ENCODE measurements at places on chromosomes 2 and 18. TPM values are rescaled to one million over a fixed set of nuclear protein-coding genes. Genes with fewer than 3 reads are reported as not detected.

DNA sequence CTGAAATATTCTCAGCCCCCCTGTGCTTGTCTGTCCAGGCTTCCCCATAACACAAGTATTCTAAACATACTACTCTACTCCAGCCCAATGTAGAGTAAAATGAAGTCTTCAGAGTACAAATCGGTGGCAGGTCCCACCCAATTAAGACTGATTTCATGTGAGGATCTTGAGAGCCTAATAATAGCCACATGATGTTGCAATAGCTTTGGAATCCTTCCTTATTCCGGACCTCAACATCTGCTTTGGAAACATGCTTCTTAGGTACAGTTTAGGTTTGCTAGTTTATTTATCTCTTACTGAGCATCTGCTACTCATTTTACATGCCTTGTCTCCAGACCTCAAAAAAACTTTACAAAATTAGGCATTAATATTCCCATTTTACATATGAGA lies 207.3 kb upstream of the RAB6C start:
- H3K4me3 ChIP-seq, result no peak overlapping the region
- DNase-seq, result no peak
- H3K4me1 ChIP-seq, result 0 out of 2 replicates have a peak, but pooled peaks cover 8% of the 10 kb centered on the region
- H3K36me3 ChIP-seq, result no peaks in the 10 kb centered on the region

DNA sequence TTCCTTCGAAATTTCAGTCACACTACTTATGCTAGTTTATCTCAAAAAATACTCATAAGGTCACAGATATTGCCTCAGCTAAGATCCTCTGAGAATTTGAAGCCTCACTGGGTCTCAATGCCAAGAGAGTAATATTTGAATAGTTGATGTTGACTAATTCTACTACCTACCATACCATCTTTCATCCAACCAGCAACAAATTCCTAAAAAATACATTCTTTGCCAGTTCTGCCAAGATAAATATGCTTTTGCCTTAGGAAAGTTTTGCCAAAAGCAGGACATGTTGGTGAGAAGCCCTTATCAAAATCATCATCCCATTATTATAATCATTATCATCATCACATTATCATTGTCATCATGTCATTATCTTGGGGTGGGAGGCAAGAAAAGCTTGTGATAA lies 544.6 kb upstream of the ZEB2 start:
- no peaks in the 10 kb centered on the region for H3K27me3 ChIP-seq
- no peaks in the 10 kb centered on the region for H3K36me3 ChIP-seq
- no peak for DNase-seq
- H3K4me3 ChIP-seq, result no peak overlapping the region
- no peak overlapping the region for H3K27ac ChIP-seq

DNA sequence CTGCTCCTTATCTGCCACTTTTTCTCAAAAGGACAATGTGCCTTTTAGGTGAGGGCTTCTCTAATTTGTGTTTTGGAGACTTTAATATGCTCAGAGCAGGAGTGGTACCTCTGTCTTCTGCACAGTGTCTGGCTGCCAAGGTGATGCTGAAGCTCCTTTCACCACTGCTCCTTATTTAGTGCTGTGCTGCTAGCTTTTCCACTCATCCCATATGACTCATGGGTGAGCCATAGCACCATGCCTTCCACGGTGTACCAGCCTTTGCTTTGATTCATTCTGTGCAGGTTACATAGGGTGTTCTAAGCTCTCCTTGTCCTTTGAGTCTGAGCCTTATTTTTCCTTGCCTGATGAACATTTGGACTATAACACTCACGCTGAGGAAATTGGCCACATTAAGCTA lies 202.4 kb downstream of the ARL6IP6 start:
- no peak overlapping the region for H3K4me3 ChIP-seq
- H3K36me3 ChIP-seq, result no peaks in the 10 kb centered on the region
- H3K27me3 ChIP-seq, result 0 out of 3 replicates have a peak, but pooled peaks cover 5% of the 10 kb centered on the region

- no peak for DNase-seq
- H3K27me3 ChIP-seq, result no peaks in the 10 kb centered on the region
- H3K4me3 ChIP-seq, result no peak overlapping the region
- H3K36me3 ChIP-seq, result no peaks in the 10 kb centered on the region
Measured at GRCh38 chr2:156719036-156719435, 282.9 kb downstream of the GPD2 start.

GRCh38 chr2:168157926-168158325 lies 89.5 kb downstream of the STK39 start:
- H3K36me3 ChIP-seq, result peaks cover 31% of the 10 kb centered on the region
- H3K4me3 ChIP-seq, result no peak overlapping the region
- no peak overlapping the region for H3K27ac ChIP-seq
- DNase-seq, result no peak

Gene FKBP1B
- total RNA-seq, result 35.2 TPM

GRCh38 chr2:192534072-192534471 lies 339.3 kb upstream of the TMEFF2 start:
- H3K36me3 ChIP-seq, result no peaks in the 10 kb centered on the region
- no peak overlapping the region for H3K27ac ChIP-seq
- DNase-seq, result no peak
- H3K4me1 ChIP-seq, result no peaks in the 10 kb centered on the region

DNA sequence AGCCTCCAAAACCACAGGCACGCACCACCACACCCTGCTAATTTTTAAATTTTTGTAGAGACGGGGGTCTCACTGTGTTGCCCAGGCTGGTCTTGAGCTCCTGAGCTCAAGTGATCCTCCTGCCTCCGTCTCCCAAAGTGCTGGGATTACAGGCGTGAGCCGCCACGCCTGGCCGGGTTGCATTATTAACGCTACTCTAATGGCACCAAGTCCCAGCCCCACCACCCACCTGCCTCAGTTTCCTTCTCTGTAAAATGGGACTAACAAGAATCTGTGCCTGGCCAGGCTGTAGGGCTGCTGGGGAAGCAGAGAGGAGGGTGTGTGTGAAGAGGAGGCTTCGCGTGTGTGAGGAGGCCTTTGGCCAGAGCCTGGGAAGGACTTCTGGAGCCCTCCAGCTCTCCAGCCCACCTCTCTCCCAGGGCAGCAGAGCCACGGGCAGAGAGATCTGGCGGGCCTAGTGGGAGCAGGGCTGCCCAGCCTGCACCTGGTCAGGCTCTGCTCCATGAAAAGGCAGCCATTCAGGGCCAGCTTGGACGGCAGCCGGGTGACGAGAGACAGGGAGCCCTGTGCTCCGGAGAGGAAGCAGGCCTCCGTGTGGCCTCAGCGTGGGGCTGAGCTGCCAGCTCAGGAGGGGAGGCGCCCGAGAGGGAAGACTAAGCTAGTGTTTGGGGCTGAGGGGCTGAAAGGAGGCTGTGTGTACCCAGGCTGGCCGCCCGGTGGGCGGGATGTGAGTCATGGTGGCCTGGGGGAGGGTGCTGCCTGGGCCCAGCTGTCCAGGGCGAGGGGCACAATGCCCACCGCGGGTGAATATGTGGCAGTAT lies 7.4 kb upstream of the B3GNT7 start:
- H3K4me3 ChIP-seq, result peak overlapping the region; percentile 12
- H3K27ac ChIP-seq, result no peak overlapping the region
- DNase-seq, result peak; percentile 73
- no peaks in the 10 kb centered on the region for H3K36me3 ChIP-seq

DNA sequence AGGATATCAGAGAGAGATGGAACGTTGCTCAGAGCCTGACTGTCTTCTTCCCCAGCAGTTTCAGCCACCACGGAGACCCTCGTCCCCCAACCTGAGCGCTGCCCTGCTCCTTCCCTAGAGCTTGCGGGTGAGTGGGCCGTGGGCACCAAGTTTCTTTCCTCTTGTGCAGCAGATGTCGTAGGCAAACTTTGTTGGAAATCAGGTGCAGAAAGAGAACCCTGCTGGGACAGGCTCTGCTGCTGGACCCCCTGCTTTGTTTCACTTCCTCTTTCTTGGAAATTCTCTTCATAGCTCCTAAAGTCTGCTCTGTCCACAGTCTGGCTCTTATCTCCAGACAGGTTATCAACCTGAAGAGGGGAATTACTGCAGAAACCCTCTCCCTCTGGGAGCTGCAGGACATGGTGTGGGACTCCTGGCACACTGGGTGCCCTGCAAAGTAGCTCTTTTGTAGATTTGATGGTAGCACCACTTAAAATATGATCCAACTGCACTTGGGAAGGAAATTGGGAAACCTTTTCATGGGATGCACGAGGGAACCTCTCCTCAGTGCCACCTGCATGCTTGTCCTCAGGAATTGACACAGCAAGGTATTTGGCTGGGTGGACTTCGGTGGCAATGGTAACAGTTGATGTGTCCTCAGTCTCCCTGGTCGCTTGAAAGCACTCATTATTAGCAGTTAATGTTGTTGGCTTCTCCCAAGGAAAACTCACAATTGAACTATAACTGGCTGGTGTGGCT lies 92.2 kb downstream of the ALPK2 start:
- no peak overlapping the region for H3K27ac ChIP-seq
- H3K4me1 ChIP-seq, result peaks cover 68% of the 10 kb centered on the region
- DNase-seq, result no peak
- no peaks in the 10 kb centered on the region for H3K36me3 ChIP-seq

Gene C2orf66
- total RNA-seq, result not detected

Gene ATP8B1
- 4.0 TPM for total RNA-seq

- no peak for DNase-seq
- no peak overlapping the region for H3K27ac ChIP-seq
- no peak overlapping the region for H3K4me3 ChIP-seq
- no peaks in the 10 kb centered on the region for H3K36me3 ChIP-seq
- peaks cover 12% of the 10 kb centered on the region for H3K27me3 ChIP-seq
Measured at GRCh38 chr2:96891591-96892333, 21.9 kb upstream of the SEMA4C start.

Gene CHRNG
- not detected for total RNA-seq

- no peak for DNase-seq
- H3K4me1 ChIP-seq, result no peaks in the 10 kb centered on the region
- no peak overlapping the region for H3K27ac ChIP-seq
Measured at GRCh38 chr2:29035016-29035745, 39.1 kb downstream of the PCARE start.

- H3K27ac ChIP-seq, result no peak overlapping the region
- no peaks in the 10 kb centered on the region for H3K4me1 ChIP-seq
- DNase-seq, result no peak
Measured at GRCh38 chr2:57536535-57537231, 509.9 kb upstream of the VRK2 start.

Gene LBX2
- total RNA-seq, result 4.0 TPM

Gene SKA1
- total RNA-seq, result 28.3 TPM

- DNase-seq, result no peak
- peaks cover 20% of the 10 kb centered on the region for H3K36me3 ChIP-seq
- no peak overlapping the region for H3K27ac ChIP-seq
- no peaks in the 10 kb centered on the region for H3K27me3 ChIP-seq
- H3K4me3 ChIP-seq, result no peak overlapping the region
Measured at GRCh38 chr2:27025281-27025800, 7.4 kb upstream of the TMEM214 start.

DNA sequence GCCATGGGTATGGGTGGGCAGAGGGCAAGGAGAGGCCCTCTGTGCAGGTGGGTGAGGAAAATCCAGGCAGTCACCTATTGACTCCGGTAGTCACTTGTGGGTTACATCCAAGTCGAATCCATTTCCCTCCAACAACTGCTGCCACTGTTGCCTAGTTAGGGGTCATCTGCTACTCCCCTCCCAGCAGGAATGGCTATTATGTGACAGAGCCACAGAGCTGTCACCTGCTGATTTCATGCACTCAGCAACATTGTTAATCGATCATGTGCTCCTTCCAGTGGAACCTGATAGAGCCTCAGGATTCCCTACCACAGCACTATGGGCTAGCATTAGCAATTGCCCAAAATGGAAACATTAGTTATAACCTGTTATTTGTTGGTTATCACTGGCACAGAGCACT lies 31.4 kb downstream of the POLR1A start:
- no peak overlapping the region for H3K27ac ChIP-seq
- H3K4me3 ChIP-seq, result no peak overlapping the region
- H3K4me1 ChIP-seq, result no peaks in the 10 kb centered on the region
- H3K27me3 ChIP-seq, result no peaks in the 10 kb centered on the region

Gene SLC19A3
- total RNA-seq, result 2.3 TPM

Gene PNPT1
- 70.6 TPM for total RNA-seq

DNA sequence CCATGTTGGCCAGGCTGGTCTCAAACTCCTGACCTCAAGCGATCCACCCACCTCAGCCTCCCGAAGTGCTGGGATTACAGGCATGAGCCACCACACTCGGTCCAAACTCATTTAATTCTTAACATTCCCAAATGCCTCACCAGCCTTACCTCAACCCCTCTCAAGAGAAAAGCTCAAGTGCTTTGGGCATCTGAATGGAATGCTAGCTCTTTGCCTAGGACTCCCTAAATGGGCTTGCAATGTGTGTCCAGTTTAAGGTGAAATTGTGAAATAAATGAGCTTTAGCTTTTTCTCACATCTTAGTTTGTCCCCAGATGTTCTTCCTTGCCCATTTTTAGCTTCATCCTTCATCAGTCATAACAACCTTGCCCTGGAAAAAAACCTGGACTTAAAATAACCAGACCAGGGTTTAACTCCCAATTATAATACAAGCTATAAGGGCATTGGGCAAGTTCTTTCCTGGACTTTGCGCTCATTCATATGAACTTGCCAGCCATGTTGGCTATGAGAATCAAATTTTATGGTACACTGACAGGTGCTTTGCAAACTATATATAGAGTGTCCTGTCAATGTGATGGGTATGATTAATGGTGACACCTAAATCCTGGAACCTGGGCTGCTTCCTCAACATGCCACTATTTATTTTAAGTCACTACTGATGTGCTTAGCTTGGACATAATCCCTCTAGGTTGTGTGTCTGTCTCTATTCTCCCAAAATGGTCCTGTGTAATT lies 95.1 kb upstream of the SERPINE2 start:
- H3K27ac ChIP-seq, result no peak overlapping the region
- no peaks in the 10 kb centered on the region for H3K4me1 ChIP-seq
- DNase-seq, result no peak
- peaks cover 55% of the 10 kb centered on the region for H3K27me3 ChIP-seq
- H3K36me3 ChIP-seq, result no peaks in the 10 kb centered on the region

- H3K36me3 ChIP-seq, result no peaks in the 10 kb centered on the region
- peaks cover 69% of the 10 kb centered on the region for H3K27me3 ChIP-seq
- no peak overlapping the region for H3K27ac ChIP-seq
- DNase-seq, result no peak
- H3K4me1 ChIP-seq, result peaks cover 11% of the 10 kb centered on the region
- no peak overlapping the region for H3K4me3 ChIP-seq
Measured at GRCh38 chr2:240055177-240055917, 2.0 kb upstream of the OR6B3 start.

DNA sequence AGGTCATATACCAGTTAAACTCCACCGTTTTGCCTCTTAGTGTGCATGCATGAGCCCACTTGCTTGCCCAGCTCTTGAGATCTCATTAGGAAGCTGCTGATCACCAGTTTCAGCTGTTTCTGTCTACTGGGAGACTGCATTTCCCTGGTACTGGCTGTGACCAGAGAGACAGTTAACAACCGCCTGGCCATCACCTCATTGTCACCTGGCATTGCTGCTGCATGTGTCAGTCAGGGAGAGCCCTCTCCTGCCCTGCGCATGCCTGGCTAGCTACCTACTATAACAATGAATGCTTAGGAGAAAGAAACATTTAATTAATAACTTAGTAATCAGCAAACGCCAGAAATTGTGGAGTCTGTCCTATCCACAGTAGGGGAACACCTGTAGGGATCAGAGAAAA lies 265.8 kb upstream of the CYRIA start:
- no peak overlapping the region for H3K4me3 ChIP-seq
- no peak for DNase-seq
- no peak overlapping the region for H3K27ac ChIP-seq
- H3K27me3 ChIP-seq, result no peaks in the 10 kb centered on the region

Gene AGAP1
- 21.2 TPM for total RNA-seq

- peaks cover 32% of the 10 kb centered on the region for H3K27me3 ChIP-seq
- no peak for DNase-seq
- no peaks in the 10 kb centered on the region for H3K4me1 ChIP-seq
- no peak overlapping the region for H3K4me3 ChIP-seq
Measured at GRCh38 chr2:232485348-232485756, 2.3 kb downstream of the ECEL1 start.

Gene GNAL
- total RNA-seq, result 1.4 TPM

GRCh38 chr2:161915121-161915520 lies 158.9 kb downstream of the DPP4 start:
- DNase-seq, result no peak
- no peaks in the 10 kb centered on the region for H3K4me1 ChIP-seq
- H3K4me3 ChIP-seq, result no peak overlapping the region
- no peak overlapping the region for H3K27ac ChIP-seq

Data from HepG2 (cell line).